Left renal cortex interstitium (tissue), 4 donors: ENCODE measurements at places on chromosomes 16 and 17.

DNA sequence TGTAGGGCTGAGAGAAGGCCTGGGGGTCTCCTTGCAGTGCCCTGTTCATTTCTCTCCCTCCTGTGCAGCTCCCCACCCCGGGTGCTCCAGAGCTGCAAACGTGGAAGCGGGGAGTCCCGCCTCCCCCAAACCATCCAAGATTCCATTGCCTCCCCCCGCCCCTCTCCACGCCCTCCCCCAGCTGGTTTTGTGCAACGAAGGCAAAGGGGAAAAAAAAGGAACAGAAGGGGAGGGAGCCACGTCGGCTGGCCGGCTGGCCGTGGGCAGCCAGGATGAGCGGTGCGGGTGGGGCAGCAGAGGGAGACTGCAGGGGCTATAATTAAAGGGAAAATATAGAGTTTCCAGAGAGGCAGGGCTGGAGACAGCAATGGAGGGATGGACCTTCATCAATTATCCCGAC is 1.7 kb upstream of the COL1A1 start:
- DNase-seq, result no peak

DNA sequence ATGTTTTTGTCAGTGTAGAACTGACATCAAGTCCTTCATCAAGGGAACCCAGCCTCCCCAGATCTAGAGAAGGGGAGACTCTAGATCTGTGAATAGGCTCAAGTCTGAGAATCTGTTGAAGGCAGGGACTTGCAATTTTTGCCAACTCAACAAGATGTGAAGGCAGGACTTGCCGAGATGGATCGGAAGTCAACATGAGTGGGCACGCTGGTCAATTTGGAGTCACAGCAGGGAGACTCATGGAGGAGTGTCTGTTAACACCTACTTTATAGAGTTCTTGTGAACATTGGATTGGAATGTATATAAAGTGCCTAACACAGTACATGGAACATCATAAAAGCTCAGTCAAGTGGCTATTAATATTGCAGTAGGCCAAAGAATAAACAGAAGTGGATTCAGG is 10.0 kb downstream of the ZNF689 start:
- DNase-seq, result no peak

GRCh38 chr17:80992077-80992947 is 671 bp downstream of the CHMP6 start:
- no peak for DNase-seq

- no peak for DNase-seq
Measured at GRCh38 chr17:48759288-48759687, 30.7 kb upstream of the HOXB13 start.

- DNase-seq, result no peak
Measured at GRCh38 chr17:44492706-44493272, 10.4 kb downstream of the GPATCH8 start.

DNA sequence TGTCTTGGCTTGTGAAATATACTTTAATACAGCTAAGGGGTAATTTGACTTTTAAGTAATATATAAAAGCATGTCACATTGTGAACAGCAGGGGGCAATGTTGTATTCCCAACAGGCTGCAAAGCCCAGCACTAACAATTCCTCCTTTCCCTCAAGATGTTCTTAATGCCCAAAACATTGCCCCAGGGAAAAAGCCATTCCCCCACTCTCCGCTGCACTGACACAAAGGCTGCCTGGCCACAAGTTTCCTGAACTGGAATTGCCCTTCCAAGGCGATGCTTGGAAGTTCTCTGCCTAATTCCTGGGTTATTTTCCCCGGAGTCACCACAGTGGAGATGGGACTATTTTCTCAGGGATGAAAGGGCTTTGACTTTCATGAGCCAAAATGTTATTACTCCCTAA is 27.2 kb downstream of the CLEC16A start:
- no peak for DNase-seq
